Stimulated activated CD8-positive, alpha-beta memory T cell treated with anti-CD3 and anti-CD28 coated beads, Interleukin-7, amount 100 ng/mL, for 24 hours (primary cell): ENCODE measurements at places on chromosomes 12 and 14.

GRCh38 chr14:102034301-102034700 lies 52.5 kb downstream of the HSP90AA1 start:
- no peak for DNase-seq

DNA sequence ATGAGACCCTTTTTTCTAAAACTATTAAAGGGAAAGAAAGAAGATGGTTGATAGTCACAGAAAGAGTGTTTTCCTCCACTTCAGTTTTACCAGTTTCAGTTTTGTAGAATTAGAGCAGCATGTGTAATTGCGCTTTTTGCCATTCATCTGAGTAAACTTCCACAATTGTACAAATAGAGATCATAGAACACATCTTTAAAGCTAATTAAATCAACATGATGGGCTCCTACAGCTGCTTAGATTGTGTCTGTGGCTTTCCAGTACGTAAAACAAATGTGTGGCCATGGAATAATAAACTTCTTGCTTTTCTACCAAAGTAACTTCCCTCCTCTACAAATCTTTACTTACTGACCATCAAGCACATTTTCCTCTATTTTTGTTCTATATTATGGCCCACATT lies 84.2 kb upstream of the LRIG3 start:
- DNase-seq: no peak

DNA sequence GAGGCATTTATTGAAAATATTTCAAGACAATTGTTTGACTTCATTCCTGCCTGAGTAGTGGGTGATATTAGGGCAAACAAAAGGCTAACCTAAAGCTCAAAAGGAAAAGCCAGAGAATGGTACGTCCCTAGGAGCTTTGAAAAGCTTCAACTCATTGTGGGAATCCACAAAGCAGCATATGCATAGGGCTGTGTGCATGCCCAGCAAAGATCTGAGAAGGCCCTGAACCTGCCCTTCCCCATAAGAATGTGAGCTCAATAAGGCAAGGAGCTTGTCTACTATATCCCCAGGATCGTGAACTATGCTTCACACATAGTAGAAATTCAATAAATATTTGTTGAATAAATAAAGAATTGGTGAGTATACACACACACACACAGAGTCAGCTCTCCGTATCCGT lies 19.1 kb upstream of the RAD52 start:
- no peak for DNase-seq

DNA sequence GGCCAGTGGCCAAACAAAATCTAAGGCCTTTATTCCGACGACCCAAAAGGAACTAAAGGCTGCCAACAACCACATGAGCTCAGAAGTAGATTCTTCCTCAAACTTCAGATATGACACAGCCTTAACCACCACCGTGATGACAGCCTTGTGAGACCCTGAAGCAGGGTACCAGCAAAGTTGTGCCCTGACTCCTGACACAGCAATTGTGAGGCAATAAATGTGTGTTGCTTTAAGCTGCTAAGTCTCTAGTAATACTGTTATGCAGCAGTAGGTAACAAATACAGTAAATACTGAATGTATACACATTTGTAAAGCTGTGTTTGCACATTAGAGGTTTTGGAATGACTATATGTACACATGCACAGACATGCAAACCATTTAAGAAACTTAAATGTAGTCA lies 10.7 kb upstream of the SLC6A13 start:
- no peak for DNase-seq

GRCh38 chr12:121250359-121250758 lies 40.4 kb downstream of the P2RX4 start:
- DNase-seq: no peak

DNA sequence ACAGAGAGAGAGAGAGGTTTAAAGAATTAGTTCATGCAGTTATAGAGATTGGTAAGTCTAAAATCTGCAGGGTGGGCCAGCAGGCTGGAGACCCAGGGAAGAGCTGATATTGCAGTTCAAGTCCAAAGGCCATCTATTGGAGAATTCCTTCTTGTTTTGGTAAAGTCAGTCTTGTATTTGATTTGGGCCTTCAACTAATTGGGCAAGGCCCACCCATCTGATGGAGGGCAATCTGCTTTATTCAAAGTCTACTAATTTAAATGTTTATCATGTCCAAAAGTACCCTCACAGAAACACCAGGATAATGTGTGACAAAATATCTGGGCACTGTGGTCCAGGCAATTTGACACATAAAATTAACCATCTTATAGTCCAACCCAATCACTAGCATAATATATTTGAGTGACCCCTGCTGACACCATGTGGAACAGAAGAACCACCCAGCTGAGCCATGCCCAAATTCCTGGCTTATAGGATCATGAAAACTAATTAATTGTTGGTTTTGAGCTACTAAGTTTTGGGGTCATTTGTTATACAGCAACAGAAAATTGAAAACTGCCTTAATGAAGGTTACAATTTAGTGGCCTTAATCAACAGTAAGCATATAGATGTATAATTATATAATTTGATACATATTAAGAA lies 109.1 kb upstream of the PLXNC1 start:
- no peak for DNase-seq

GRCh38 chr12:6821591-6822425 lies at the start of gene GPR162:
Gene GPR162 (plus strand): TSS chr12:6821821. CDS start chr12:6823899, 2,078 bp downstream.
- DNase-seq: no peak

GRCh38 chr14:59630288-59630963 lies 53.8 kb upstream of the CCDC175 start:
- DNase-seq: no peak

GRCh38 chr14:84095681-84096080 lies 1434.3 kb upstream of the FLRT2 start:
- DNase-seq: no peak

DNA sequence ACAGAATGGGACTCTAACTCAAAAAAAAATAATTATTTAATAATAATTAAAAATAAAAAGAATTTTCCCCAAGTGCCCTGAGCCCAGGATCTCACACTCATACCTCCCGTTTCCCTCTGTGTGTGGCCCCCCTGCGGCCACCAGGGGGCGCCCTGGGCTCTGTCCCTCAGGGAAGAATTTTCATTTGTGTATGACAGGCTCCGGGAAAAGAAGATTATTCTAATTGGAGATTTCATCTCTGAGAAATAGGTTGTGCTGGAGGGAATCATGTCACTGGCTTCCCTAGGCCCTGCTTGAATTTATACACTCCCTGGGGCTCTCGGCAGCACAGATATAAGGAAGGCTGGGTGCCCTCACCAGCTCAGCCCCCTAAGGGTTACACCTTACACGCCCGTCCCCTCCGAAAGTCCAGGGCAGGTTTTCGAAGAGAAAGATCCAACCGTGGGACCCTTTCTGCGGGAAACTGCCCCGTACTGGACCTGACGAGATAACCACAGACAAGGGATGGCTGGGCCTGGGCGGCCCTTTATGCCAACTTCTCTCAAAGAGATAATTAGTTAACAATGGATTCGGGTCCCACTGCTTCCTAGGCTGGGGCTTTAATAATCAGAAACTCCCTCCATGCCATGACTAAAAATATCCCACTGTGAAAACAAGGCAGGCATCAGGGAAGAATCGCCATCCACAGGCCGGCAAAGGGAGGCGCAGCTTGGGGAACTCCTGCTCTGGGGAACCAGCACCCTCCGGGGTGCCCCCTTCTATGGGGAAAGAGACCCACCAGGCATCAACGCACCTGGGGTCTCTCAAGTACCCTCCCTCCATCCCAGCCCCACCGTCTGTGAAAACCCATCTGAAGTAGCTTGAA lies 80.7 kb downstream of the KDM2B start:
- DNase-seq: peak; percentile 48

- DNase-seq: no peak
Observed at GRCh38 chr12:84507956-84508850, 404.4 kb downstream of the SLC6A15 start.

- no peak for DNase-seq
Observed at GRCh38 chr14:32470161-32470715, 141.1 kb downstream of the AKAP6 start.

DNA sequence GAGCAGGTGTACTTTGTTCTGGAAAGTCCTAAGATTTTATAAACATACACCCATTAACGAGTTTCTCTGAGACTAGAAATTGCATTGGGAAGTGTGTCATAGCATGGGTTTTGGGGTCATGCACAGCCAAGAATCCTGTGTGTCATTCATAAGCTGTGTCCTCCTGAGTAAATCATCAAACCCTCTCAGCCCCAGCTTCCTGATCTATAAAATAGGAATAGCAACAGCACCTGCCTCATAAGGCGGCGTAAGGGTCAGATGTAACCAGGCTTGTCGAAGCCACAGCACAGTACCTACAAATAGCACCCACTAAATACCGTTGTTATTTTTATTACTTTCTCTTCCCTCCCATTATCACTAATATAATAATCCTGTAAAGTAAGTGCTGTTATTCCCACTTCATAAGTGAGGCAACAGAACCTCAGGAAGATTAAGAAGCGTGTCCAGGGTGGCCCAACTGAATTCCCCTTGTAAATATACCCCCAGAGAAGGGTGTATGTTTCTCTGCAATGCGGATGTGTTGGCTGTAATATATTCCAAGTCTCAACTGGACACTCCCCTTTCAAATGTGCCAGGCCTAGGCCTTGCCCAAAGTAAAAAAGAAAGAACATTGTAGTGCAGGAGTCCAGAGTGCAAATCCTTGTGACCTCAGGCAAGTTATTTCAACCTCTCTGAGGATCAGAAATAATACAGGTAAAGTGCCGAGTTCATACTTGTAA lies 188.3 kb upstream of the BCL2L14 start:
- no peak for DNase-seq

GRCh38 chr12:50515587-50515986 lies 10.8 kb downstream of the DIP2B start:
- no peak for DNase-seq

GRCh38 chr14:99313234-99313633 lies 41.2 kb upstream of the BCL11B start:
- no peak for DNase-seq

- no peak for DNase-seq
Observed at GRCh38 chr14:91065266-91065665, 4.8 kb upstream of the RPS6KA5 start.

DNA sequence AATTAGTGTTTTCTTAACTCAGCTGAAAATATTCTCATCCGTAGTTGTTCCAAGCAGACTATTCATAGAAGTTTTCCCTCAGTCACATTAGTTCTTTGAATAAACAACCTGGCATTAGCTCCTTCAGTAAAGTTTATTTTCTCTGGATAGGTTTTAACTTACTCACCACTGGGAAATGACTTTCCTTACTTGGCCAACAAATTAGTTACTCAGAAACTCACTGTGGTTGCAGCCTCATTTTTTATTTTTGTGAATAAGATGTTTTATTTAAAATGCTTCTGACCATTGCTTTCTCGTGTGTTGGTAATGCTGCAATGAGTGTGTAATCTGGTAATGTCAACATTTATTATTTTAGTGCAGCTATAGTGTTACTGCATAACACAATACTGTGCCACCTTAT lies 74.9 kb downstream of the NOVA1 start:
- no peak for DNase-seq

DNA sequence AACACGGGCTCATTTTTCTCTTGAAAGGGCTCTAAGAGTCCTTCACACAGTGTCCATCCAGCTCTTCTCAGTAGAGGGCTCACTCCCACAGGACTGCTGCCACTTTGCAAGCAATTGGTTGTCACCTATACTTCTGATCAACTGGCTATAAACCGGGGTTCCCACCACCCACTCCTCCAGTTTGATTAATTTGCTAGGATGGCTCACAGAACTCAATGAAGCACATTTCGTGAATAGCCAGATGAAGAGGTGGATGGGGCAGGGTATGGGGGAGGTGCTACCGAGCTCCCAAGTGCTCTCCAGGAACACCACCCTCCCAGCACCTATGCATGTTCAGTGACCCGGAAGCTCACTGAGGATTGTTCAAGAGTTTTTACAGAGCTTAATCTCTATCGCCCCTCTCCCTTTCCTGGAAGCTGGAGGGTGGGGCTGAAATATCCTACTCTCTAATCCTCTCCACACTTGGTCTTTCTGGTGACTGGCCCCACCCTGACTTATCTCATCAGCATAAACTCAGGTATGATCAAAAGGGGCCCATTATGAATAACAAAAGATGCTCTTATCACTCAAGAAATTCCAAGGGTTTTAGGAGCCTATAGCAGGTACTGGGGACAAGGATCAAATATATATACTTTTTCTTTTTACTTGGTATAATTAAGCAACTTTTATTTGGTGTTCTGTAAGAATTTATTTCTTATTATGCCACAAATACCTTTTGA lies 13.9 kb upstream of the EGLN3 start:
- DNase-seq: no peak

DNA sequence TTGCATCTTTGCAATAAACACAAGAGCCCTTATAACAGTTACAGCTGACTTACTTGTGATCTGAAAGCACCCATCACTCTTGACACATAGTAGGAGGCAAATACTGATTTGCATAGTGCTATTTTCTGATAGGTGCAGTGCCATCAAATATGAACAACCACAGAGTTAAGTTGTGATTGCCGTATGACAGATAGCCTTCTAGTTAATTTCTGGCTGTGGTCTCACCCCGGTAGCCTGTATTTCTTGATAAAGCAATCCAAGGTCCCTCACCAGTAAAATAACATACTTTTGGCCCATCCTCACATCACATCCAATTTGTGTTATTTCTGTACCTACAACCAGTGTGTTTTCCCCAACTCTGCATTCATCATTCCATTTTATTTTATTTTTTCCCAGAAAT lies 23.3 kb upstream of the STYK1 start:
- DNase-seq: no peak

DNA sequence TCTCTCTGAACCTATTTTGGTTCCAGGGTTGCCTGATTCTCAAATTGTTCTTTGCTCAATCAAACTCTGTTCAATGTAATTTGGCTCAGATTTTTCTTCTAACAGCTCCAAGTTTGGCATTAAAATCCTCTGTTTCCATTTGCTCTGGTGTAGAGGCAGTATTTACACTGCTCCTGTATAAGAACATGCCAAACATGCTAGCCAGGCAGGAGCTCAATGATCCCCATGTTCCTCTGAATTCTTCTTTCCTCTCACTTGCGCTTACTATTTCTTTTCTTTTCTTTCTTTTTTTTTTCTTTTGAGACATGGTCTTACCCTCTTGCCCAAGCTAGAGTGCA lies 17.2 kb downstream of the SDR9C7 start:
- no peak for DNase-seq

DNA sequence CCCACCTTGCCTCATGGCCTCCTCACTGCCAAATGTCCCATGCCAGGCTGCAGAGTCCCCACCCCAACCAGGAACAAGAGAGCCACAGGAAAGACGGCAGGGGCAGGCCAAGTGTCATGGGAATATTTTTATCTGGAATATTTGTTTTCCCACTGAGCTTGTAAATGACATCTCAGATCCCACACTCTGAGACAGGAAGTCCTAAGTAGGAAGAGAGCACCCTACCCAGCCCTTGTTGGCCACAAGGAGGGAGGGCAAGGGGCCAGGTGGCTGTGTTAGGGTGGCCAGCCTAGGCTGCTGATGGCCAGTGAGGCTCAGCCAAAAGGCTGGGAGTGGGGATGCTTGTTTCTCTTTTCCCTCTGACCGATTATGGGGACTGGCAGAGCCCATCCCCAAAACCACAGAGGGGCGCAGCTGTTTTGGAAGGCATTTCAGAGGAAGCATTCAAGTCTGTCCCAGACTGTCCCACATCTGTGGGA lies 7.7 kb upstream of the MEG3 start:
- DNase-seq: no peak

- no peak for DNase-seq
Observed at GRCh38 chr14:55673048-55673447, 93.0 kb downstream of the KTN1 start.

GRCh38 chr12:27025116-27025515 lies 2.8 kb downstream of the MED21 start:
- no peak for DNase-seq

- no peak for DNase-seq
Observed at GRCh38 chr12:16610001-16610585, 4.1 kb upstream of the LMO3 start.

- no peak for DNase-seq
Observed at GRCh38 chr14:59352961-59353360, 112.2 kb downstream of the GPR135 start.

- no peak for DNase-seq
Observed at GRCh38 chr12:9096563-9097176, 19.0 kb downstream of the A2M start.
